ENCODE measurements at places on chromosomes 2 and 18.

DNA sequence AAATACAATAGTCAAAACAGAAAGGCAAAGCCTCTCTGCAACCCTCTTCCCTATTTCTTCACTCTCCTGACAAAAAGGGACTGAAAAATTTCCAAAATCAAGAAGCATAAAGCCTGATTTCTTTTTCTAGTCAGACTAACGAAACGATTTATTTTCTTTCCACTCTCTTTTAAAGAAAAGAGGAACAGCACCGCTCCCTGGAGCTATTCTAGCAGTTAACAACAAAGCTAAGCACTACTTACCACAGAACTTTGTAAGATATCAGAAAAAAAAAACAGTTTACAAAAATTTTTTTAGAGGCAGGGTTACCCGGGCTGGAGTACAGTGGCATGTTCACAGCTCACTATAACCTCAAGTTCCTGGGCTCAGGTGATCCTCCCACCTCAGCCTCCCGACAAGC lies 14.4 kb upstream of the FHL2 start:
- DNase-seq: no peak

GRCh38 chr2:56587456-56587855 lies 403.7 kb downstream of the CCDC85A start:
- DNase-seq: no peak

DNA sequence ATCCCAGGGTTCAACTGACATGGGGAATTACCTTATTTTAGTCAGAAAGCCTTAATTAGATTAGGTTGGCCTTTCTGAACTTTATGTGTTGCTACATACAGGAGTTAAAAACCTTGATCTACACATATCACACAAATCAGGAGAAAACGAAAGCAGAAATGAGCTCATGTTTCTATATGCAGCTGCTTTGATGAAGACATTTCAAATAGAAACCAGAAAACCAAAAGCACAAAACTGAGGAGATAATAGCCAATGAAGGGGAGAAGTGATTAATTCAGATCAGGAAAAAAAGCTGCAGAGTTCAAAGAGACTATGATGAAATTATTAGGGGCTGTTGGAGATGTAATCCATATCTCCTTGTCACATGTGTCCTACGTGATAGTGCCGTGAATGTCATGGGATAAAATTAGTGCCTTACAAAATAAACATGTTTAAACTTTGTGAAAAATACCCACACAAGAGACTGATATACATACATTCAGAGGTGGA lies 255.0 kb downstream of the CAMKMT start:
- DNase-seq: no peak

GRCh38 chr2:72603481-72603880 lies 222.4 kb downstream of the EXOC6B start:
- DNase-seq: no peak

DNA sequence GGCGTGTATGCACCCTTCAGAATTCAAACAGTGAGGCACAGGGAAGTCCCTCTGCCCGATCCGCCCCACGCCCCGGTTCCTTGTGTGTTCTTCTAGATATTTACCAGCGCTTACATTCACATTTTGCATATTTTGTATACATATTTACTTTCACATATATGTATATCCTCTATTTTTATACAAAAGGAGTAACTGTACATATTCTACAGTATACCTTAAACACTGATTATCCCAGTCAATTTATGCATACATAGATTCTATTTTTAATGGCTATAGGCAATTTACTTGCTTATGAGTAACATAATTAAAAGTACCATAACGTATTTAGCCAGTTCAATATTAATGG lies 307 bp upstream of the DUSP11 start:
- no peak for DNase-seq

All from forelimb muscle (tissue), 1 donor.